ENCODE measurements at places on chromosomes 5 and 9.

DNA sequence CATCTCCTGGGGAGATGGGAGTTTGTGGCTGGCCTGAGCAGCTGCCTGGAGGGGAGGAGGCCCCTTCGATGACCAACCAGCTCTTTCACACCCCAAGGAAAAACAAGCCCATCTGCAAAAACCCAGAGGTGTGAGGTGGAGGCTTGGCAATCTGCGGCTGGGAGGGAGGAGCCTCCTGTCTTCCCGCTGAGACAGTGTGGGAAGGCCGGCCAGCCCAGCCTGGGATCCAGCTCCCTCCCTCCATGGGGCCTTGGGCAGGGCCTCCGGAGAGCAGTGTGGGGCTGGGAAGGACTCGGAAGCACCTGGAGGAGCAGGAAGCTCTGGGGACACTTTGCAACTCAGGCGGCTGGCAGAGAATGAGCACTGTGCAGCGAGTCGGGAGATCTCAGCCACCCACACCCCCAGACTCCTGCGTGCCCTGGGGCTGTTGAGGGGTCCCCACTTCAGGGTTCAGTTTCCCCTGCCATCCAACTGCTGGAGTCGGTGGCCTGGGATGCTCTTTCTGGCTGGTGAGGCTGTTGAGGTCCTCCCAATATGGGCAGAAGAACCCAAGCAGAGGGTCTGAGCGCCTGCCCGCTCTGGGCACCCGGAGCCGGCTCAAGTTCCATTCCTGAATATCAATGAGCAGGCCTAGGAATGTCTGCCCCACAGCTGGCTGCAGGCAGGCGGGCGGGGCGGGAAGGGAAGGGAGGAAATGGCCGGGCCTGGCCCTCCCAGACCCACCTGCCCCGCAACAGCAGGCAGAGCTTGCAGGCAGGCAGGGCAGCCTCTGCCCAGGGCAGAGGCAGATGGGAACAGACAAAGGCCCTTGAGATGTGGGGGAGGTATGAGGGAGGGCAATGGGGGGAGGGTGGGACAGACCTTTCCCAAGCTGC lies 101.1 kb downstream of the FGF18 start:
- DNase-seq: no peak

GRCh38 chr9:134225186-134225585 lies 60.8 kb upstream of the RNU6ATAC start:
- DNase-seq: no peak

- no peak for DNase-seq
These were observed 29.8 kb downstream of the NEUROG1 start for GRCh38 chr5:135505973-135506372.

DNA sequence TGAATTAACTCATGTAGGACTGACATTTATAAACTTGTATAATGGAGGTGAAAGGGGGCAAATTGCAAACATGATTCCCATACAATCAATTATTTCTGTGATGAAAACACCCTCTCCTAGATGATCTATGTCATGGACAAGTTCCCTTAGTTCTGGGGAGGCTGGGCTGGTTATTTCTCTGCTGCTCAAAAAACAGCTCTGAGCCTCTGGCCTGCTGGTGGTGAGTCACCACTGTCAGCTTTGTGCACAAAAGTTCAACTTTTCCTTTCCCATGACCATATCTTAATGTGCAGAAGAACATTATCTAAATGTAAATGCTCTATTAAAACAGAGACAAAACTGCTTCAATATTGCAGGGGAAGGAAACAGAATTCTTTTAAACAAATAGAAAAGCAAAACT lies 85.0 kb downstream of the HMHB1 start:
- no peak for DNase-seq

DNA sequence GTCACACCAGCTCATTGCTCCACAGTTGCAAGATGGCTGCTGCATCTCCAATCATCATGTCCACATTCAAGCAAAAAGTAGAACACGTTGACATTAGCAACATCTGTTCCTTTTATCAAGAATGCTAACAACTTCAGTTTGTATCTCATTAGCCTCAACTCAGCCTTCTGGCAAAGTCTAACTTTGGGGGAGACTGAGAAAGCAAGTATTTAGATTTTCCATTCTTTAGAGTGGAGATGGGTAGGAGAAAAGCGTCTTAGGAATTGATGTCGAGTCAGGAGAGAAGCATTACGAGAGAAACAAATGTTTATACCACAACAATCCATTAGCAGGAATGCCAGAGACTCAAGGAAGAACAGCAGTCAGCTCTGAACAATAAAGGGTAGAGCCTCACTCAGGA lies 446.3 kb downstream of the ENC1 start:
- DNase-seq: no peak

GRCh38 chr9:34570809-34571480 lies 18.6 kb downstream of the CNTFR start:
- DNase-seq: no peak

GRCh38 chr5:22621084-22621483 lies 232.1 kb downstream of the CDH12 start:
- no peak for DNase-seq

DNA sequence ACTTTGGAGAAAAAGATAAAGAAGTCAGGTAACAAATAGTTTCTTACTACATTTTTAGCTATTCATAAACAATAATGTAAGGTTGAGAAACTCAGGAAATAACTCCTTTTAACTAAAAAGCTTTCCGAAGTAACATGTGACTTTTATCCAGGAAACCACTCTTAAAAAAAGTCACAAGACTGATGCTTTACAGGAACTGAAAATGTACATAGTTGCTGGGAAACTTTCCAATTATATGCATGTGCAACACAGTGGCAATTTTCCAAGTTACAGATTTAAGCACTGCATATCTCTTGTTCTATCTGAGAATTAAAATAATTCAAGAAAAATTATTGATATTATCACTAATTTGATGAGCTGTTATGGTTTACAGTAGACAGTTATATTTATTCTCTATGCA lies 105.2 kb downstream of the CDH10 start:
- DNase-seq: no peak

DNA sequence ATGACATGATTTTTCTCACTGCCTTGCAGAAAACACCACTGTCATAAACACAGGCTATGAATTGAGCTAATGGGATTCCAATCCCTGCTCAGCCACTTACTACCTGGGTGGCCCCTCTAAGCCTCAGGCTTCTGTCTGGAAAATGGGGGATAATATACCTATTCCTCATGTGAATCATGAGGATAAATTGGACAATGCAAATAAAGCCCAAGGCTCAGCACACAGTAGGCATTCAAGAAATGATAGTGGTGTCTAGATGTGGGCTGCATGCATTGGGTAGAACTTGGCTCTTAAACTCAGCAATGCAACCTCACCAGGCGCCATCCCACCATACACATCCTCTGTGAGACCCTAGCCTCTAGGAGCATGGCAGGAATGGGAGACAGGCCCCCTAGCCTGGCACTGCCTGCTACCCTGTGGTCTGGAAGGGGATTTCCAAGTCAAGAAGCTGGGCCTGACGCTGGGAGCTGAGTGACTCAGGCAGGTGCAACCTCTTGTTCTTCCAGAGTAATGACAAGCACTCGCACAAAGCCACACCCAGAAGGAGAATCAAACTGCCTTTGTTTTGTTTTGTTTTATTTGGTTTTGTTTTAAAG lies 2.3 kb upstream of the TNIP1 start:
- DNase-seq: peak; percentile 84

DNA sequence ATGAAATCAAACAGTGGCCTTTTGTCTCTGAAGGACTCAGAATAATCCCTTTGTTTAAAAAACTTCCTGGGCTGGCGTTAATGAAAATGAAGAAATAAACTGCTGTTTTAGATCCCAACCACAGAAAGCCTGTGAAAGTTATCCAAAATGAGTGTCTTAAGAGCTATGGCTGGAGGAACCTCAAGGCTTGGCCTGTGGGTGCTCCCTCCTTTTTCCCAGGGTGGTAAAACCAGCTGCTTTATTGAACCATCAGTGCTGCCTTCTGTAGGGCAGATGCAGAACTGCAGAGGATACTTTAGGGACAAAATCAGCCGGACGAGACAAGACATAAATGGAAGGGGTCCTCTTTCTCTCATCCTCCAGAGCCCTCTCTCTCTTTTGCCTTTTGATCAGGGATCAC lies 100.9 kb downstream of the SMARCA2 start:
- no peak for DNase-seq

- DNase-seq: no peak
These were observed 1.6 kb downstream of the ZNF462 start for GRCh38 chr9:106864373-106865143.

- DNase-seq: no peak
These were observed 236.1 kb downstream of the ADAMTSL1 start for GRCh38 chr9:18710065-18710464.

- no peak for DNase-seq
These were observed 56.7 kb upstream of the CARTPT start for GRCh38 chr5:71662381-71662780.

DNA sequence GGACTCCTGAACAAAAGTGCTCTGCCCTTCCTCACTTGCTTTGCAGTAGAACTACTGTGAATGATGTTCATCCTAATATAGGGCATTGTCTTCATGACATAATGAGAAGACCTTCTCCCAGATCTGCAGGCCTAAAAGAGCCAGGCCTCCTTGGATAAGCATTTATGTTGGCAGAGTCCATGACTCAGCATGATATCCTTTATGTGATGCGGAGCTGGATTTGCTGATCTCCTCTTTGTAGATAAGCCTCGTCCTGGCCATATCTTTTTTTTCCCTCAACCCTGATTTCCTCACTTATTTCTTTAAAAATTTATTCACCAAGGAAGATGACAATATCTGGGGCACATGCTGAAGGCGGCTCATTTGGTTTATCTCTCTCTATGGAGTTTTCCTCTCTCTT lies 62.4 kb upstream of the TAS2R1 start:
- DNase-seq: no peak

DNA sequence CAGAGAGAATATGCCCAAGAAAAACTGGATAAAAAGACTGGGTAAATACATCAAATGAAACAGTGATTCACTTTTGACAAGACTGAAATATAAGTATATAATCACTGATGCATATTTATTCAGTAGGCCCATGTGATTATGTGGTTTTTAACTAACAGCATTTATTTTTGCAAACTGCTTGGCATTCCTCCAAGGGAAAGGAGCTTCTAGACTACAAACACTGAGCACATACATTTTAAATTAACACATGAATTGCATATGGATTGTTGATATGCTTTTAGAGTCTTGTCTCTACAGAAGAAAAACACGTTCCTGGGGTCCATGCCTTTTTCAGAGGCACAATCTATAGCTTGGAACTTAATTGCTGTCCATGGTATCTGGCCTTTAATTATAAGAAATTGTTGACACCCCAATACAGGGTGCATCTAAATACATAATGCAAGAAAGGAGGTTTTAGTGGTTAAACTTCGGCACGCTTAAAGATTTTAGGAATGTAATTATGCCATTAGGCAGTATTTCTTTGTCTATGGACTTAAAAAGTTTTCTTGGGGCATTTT lies 6.9 kb upstream of the MEIKIN start:
- no peak for DNase-seq

DNA sequence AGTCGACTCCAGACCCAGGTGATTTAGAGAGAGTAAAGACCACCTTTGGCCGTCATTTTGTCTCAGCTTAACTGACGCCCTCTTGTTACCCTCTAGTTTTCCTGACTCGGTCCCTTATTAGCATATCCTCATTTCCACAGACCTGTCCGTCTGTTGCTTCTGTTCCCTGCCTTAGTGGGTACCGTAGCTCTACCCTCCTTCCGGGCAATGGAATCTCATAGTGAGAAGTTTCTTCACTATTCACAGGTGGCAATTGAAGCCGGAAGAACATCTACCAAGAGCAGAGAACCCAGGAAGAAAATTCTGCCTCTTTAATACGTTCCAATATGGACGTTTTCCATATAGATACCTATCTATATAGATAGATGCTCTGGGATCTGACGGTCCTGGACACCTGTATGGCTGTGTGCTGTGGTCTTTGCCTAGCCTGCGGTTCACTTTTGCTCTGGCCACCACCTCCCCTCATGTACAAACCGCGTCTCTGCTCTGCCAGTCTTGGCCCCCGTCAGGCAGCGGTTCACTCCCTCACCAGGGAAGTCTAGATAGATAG lies 652 bp upstream of the TMEM161B start:
- DNase-seq: no peak

DNA sequence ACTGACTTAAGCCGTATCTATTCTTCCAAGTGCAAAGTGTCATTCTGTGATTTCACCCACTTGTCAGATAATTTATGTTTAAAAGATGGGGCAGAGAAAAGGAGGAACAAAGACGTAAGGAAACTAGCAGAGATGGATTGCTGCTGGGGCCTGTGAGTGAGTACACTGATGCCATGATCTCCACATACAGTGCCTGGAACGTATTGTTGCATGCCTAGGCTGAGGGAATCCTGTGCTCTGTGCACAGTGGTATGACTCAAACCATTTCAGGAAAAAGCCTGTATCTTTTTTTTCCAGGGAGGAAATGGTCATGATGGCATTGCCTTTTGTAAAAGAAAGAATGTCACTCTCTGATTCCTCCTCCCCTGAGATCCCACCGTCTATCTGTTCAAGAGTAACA lies 359.5 kb upstream of the ADAMTS16 start:
- DNase-seq: no peak

GRCh38 chr9:71515107-71515506 lies 253.2 kb downstream of the CEMIP2 start:
- DNase-seq: no peak

Measured in CD4-positive, alpha-beta T cell treated with Interleukin-4 for 1 hour (primary cell).